Stomach (tissue), 19 donors: ENCODE measurements at places on chromosomes 3 and 15. TPM values are rescaled to one million over a fixed set of nuclear protein-coding genes. Genes with fewer than 3 reads are reported as not detected.

DNA sequence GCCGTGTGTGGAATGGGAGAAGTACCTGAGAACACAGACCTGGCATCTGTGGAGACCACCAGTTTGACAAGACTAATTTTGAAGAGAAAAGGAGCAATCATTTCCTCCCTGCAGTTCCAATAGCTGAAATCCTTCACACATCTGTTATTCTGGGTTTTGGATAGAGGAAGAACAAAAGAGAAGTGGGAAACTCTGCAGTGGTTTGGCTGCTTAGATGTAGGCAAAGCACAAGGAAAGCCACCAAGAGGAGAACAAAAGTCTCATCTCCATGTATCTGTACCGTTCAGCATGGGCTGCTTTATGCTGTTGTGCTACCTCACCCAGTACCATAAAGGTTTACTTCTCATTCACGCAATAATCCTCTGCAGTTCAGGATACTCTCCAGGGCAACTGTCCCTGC lies 153.1 kb upstream of the COL8A1 start:
- DNase-seq: no peak

DNA sequence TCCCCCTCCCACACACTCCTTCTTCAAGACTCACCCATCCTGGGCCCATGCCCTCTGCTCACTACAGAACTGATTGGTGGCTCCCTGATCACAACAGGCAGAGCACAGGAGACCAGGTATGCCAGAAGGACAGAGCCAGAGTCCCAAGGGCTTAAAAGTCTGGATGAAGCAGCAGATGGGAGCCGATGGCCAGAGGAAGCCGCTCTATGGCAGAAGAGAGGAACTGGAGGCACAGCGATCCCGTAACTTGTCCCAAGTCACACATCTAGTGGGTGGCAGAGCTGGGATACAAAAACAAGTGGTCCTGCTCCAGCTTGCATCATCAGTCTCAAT lies 20.7 kb downstream of the ITGA11 start:
- DNase-seq: no peak

Gene NR2E3
- 1.3 TPM for total RNA-seq

Gene DOCK3
- total RNA-seq: 0.72 TPM

DNA sequence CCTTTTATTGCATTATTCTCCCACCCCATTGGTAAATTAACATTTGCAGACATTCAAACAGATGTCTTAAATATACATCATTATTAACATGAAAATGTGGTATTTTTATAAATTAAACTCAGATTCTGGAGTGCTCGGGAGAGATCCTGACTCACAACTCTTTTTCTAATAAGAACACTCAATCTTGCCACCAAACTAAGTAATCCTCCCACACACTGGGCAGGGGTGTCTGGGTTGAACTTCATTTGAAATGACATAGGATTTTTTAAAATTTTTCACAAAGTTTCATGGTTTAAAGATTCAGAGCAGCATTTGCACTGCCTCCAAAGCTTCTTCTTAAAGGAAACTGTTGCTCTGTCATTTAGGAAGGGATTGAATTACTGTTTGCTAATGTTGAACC lies 754.3 kb downstream of the MECOM start:
- no peak for DNase-seq

DNA sequence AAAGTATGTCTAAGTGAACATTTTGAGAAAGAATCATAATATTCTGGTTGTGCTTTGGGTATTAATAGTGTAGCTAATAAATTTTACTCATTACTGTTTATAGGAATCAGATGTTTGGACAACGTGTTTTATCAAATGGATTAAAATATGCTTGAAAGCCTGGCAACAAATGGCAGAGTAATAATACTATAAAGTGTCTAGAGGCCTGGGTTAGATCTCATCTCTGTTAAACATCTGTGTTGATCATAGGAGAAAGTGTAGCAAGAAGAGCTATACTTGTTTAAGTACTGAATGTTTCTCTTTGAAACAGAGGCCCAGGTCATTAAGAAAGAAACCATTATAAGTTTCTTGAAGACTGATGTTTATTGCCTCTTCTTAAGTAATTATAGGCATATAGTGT lies 30.5 kb downstream of the VPS8 start:
- DNase-seq: no peak

DNA sequence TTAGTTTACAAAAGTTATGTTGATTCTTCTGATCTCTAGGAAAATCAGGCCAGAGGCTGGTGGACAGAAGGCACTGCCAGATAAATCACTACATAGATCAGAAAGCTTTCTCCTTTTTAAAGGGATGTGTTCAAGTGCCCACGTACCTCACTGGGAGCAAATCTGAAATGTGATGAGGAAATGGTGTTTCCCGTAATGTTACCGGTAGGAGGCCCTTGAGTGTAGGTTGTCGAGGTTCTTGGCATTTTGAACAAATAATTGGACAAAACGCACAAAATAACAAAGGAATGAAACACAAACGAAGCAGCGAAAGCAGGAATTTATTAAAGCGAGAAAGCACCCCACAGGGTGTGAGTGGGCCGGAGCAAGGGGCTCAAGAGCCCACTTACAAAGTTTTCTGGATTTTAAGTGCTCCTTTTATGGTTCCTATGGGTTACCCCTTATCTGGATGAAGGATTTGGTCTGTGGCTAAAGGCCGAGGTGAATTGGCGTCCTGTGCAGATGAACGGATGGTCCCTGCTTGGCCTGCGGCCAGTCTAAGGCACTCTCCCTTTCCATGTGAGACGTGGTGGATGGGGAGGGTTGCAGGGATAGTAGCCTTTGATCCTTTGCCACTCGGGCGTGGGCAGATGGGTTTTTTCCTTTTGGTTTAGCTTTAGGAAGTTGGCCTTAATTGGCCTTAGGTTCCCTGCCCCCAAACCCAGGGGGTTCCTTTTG lies 1.0 kb downstream of the SNX1 start:
- peak; percentile 56 for DNase-seq

DNA sequence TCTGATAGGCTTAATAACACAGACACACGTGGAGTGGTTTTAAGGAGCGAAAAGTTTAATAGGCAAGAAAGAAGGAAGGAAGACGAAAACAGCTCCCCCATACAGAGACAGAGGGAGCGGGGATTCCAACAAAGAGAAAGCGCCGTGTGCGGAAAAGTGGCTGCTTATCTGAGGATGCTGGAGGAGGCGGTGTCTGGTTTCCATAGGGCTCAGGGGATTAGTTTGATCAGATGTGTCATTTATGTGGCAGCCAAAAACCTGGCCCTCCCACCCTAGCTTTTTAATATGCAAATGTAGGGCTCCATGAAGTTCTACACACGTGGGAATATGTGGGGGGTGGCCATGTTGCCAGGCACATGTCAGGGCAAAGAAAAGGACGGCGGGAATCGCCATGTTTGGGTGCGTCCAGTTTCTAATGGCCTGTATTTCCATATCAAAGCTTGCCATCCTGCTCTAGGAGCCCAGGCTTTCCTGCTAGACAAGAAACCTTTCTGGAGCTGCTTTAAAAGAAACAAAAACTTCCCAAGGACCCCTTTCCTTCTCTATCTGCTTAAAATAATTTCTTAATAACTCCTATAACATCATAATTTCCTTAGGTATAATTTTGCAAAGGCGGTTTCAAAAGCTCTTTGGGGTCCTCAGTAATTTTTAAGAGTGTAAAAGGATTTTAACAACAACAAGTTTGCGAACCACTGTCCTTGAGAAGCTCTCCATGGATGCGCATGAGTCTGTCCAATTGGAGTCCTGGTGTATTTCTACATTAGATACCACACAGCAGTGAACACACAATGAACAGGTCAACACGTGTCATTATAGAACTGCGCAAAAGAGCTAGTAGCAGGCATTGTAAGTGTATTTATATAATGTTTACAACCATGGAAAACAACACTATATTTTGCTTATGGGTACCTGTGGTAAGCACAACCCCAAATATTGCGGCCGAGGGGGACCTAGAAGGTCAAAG lies 622 bp upstream of the ZNF589 start:
- no peak for DNase-seq

- DNase-seq: no peak
Measured at GRCh38 chr15:67807141-67807540, 18.2 kb upstream of the SKOR1 start.

- peak; percentile 36 for DNase-seq
Measured at GRCh38 chr3:14647976-14648955, 3.3 kb upstream of the CCDC174 start.

Gene NDUFB5
- total RNA-seq: 142 TPM

Gene ZNF502
- 7.1 TPM for total RNA-seq

- peak; percentile 34 for DNase-seq
Measured at GRCh38 chr3:111768571-111769100, 90.4 kb upstream of the PHLDB2 start.

DNA sequence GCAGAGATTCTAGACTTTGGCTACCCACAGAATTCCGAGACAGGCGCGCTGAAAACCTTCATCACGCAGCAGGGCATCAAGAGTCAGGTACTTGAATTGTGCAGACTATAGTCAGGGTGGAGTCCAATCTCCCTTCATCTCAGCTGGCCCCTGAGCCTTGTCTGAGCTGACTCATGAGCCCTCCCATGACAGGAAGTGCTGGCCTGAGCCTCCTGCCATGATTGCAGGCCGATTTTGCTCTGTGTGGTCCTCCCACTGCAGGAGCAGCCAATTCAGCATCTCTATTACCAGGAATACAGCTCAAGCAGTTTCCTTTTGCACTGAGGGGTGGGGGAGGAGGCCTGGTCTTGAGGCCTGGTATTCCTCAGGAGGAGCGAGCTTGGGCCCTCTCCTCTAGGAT lies 5.5 kb downstream of the AP2M1 start:
- no peak for DNase-seq

Gene EXOSC7
- 45.5 TPM for total RNA-seq

DNA sequence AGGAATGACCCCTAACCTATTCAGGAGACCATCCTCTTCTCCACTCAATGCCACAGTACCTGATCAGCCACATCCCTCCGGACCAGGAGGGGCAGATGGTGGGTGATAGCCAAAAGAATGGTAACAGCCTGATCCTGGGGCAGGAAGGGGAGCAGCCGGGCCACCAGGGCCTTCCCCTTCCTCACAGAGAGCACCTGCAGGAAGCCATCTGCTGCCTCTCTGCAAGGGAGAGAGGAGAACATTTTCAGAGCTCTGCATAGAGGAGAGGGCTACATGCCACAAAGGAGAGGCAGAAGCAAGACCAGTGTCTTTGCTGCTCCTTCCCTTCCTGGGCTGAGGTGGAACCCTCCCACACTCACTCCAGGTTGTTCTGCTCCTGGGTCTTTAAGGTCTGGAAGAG lies 5.5 kb upstream of the SPG11 start:
- no peak for DNase-seq

- no peak for DNase-seq
Measured at GRCh38 chr3:38085943-38086324, 46.9 kb downstream of the DLEC1 start.

DNA sequence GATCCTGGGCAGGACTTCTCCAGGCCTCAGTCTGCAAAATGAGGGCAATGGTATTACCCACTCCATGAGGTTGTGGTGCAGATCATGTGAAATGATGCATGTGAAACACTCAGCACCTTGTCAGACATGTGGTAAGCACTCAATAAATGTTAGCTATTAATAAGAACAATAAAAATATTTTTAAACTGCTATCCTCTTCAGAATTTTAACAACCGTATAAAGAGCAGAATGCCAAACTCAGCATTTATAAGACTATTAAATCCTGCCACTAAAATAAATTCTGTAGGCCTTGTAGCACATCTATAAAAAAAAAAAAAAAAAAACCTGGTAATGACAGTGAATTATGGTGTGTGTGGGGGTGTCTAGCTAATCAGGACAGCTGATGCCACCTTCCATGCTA lies 213.9 kb upstream of the UMPS start:
- DNase-seq: no peak

- no peak for DNase-seq
Measured at GRCh38 chr3:134341389-134341788, 32.9 kb downstream of the AMOTL2 start.

DNA sequence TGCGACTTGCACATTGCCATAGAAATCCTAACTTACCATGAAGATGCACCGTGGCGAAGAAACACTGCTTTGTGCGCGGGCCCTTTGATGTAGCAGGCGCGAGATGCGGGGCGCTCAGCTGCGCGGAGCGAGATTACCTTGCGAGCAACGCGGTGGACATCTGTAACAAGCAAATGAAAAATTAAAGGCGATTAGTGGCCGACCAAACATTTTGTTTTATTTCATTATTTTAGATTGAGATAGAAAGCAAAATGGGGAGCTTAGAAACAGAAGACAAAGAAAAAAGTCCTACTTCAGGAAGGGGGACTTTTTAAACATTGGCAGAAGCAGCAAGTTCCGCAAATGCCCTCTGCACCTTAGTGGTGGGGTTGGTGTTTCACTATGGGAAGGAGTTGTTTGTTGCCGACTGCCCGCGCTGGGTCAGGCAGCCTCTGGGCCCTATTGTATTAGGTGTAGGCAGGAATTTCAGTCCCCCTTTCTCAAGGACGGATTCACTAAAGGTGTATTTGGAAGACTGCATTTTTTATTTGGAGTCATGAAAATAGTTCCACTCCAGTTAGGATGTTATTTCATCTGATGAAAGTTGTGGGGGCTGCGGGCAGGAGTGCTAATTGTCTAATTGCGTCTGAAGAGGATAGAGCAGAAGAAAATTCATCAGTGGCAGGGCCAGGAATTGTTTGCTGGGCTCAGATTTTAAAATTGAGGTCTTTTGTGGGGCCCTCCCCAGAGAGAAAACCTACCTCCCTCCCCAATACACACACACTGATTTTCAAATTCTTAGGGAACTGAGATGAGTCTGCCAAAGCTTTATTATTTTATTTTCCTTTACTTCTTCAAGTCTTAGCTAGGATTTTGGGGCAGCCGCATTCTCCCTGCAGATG lies 17.4 kb downstream of the ZIC4 start:
- DNase-seq: no peak

Gene LRTM1
- total RNA-seq: not detected

DNA sequence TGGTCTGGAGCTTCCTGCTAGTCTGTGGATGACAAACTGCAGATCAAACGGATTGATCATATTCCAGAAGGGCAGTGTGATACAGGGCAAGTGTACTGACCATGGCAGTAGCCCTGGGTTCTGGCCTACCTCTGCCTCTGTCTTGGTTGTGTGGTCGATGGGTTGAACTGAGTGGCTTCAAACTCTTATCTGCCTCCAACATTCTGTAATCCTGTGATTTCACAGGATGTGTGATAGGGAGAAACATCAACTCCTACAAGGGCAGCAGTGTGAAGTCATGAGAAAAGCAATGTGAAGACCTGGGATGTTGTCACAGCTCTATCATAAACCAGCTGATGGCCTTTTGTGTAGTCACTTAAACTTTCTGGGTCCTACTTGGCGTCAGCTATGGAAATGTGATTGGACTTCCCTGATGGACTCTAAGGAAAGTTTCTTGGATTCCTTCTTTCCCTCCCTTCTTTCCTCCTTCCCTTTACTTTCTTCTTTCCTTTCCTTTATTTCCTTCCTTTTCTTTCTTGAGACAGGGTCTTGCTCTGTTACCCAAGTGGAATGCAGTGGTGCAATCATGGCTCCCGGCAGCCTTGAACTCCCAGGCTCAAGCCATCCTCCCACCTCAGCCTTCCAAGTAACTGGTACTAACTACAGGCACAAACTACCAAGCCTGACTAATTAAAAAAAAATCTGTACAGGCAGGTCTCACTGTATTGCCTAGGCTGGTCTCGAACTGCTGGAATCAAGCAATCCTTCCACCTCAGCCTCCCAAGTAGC lies 114.8 kb downstream of the BBX start:
- no peak for DNase-seq

- no peak for DNase-seq
Measured at GRCh38 chr3:5197022-5197421, 9.5 kb downstream of the EDEM1 start.
